ENCODE measurements at places on chromosomes 1 and 21.

DNA sequence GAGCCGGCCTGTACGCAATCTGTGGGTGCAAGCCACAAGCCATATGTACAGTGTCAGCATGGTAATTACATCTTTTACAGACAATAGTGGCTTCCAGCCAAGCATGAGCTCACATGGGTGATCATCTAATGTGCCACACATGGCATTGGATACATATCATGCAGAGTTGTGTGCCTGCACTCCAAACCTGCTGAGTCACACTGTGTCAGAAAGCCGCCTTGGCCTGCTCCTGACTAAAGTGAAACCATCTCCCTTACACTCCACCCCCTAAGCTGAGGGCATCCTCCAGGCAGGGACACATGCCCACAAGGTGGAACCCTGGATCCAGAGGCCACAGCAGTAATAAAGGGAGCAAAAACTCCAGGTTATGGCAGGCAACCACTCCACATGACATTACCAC is 72.5 kb downstream of the KCNT2 start:
- no peak for DNase-seq

- DNase-seq = no peak
Observed at GRCh38 chr1:81554108-81554507, 246.6 kb upstream of the ADGRL2 start.

DNA sequence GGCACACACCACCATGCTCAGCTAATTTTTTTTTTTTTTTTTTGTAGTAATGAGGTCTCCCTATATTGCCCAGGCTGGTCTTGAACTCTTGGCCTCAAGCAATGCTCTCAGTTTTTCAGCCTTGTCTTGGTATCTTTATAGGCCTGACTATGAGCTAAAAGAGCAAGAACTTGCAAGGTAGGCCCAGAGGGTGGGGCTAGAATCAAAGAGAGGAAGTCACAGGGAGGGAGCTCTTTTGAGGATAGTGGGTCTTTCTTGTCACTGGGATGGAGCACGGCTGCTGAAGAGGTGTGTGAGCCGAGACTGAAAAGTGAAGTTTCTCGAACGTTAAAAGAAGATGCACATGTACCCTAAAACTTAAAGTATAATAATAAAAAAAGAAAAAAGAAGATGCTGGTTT is 260.0 kb upstream of the BEND5 start:
- DNase-seq = no peak

DNA sequence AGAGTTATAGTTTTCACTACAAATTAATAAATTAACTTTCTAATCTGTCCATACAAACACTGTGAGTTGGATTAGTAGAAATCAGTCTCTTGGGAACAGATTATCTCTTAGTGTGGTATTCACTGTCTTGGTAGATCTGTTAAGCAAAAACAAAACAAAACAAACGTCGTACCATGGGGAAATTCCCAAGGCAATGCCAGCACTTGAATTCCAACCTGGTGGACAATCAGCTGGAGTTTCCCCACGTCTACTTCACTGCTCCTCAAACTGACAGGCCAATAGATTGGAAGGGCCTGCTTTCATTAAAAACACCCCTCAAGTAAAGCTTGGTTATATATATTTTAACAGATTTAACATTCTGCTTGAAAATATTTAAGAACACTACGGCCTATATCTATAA is 31.9 kb downstream of the GDAP2 start:
- no peak for DNase-seq

DNA sequence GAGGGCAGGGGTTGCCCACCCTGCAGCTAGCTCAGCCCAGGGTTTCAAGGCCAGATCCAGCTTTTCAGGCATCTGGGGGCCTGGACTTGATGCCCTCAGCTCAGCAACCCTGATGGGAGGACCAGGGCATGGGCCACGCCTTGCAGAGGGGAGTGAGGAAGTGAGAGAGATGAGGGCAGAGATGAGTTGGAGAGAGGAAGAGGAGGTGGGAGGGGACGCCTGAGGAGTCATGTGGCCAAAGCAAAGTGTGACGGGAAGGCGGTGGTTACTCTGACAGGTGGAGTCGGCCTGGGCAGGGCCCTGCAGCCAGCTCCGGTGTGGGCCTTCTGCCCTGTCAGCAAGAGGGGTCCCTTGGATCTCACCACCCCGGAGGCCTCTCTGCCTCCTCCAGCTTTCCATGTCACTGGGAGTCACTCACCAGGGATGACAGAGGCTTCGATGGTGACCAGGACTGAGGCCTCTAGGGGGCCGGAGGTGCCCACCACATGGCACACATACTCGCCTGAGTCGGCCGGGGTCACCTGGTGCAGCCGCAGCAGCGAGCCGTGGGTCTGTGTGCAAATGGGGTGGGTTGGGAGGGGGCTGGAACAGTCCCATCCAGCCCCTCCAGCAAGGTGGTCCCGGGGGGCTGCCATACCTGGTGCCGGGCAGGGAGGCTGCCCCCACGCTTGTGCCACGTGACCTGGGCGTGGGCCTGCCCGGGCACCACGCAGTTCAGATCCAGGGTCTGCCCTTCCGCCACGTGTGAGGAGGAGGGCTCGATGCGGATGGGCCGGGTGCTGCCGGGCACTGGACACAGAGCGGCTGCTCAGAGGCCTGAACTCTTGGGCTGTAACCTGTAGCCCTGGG is 40.4 kb downstream of the LDLRAD2 start:
- DNase-seq = no peak

DNA sequence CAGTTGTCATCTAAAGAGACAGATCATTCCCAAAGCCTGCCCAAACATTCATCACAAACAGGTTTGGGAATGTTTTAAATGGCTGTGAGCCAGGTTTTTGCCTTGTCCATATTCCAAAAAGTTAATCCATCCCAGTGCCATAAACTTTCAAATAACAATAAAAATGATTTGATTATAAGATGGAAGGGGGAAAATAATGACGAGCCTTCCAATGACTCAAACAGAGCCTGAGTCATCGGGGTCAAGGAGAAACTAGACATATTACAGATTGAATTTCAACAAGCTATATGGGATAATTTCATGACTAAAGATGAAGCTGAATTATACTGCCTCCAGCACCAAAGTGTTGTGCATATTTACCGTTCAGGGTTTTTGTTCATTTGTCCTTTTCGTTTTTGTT is 195.8 kb upstream of the PKN2 start:
- no peak for DNase-seq

DNA sequence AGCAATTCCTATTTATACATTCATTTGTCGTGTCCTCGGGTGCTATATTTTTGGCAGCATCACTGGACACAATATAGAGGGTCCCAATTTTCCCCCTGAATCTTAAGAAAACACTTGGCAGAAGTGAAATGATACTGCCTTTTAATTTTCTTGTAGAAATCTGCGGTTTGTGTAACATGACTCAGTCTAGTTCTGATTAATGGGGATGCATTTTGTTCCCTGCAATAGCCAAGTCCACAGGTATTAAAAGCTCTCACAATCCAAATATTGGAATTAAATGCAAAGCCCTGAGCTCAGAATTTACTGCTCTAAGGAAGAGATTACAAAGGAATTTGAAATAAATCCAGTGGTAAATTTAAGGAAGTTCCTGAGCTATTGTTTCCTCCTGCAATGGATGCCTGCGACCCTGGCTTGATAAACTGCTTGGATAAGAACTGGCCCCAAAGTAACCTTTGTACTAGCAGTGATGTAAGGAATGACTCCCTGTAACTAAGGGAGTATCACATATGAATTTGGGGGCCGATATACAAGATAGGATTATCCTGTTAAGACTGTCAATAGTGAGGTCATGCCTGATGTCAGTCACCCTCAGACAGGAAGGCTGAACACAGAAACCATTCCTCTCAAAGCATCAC is 349.7 kb upstream of the C1orf87 start:
- no peak for DNase-seq

- DNase-seq = no peak
Observed at GRCh38 chr1:240790856-240791255, 178.9 kb upstream of the GREM2 start.

GRCh38 chr1:202279806-202280205 is 61.9 kb downstream of the UBE2T start:
- DNase-seq = no peak

- no peak for DNase-seq
Observed at GRCh38 chr1:77686796-77687518, 4.5 kb upstream of the ZZZ3 start.

- no peak for DNase-seq
Observed at GRCh38 chr1:147225193-147225730, at the start of gene FMO5. TSS of gene FMO5 (minus strand) at chr1:147225339. CDS start at chr1:147225029, 310 bp downstream.

GRCh38 chr21:45031571-45032191 is 42.7 kb upstream of the ADARB1 start:
- DNase-seq = no peak

- DNase-seq = no peak
Observed at GRCh38 chr1:11826946-11827345, 20.6 kb downstream of the NPPA start.

- DNase-seq = no peak
Observed at GRCh38 chr1:47823040-47823808, 174.0 kb downstream of the TRABD2B start.

DNA sequence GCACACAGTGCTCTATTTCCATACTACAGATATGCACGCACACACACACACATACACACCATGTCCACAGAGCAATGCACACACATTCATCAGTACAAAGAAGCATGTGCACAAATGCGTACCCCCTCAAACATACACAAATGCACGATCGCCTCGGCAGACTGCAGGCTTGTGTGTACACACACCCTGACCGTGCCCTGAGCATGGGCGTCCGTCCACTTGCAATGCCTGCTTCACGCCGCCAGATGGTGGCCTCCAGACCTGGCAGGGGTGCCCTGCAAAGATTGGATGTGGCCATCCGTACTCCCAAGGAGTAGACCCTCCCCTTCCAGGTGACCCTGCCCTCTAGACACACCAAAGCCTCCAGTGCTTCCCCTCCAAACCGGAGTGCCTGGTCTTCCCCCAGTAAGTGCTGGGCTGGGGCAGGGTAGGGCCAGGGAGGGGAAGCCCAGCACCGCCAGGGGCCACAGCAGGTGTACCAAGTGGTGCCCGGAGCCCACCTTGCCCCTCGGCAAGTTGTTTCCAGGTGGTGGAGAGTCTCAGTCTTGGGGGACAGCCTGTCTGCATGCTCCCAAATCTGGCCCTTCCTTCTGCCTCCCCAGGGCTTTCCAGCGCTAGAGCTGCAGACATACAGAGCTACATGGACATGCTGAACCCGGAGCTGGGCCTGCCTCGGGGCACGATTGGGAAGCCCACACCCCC is 20.6 kb downstream of the ESPN start:
- no peak for DNase-seq

DNA sequence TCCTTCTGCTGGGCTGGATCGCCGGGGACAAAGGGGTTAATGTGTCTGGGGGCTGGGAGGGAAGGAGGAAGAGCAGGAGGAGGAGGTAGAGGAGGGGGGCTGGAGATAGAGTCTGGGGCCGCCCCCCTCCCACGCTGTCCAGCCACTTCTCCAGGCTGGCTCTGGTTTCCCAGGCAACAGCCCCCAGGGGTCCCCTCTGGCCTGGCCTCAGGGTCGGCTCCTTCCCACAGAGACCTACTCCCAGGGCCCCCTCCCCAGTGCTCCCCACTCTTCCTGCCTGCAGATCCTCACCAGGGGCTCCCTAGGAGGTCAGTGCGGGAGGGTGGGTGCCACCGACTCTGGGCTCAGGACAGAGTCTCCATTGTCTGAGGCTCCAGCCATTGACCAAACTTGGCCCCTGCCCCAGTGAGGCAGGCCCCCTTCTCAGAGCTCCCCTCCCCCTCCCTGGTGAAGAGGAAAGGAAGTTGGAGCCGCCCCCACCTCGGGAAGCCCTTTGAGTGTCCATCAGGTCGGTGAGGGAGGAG is 34.1 kb downstream of the ARHGEF10L start:
- DNase-seq = no peak

- no peak for DNase-seq
Observed at GRCh38 chr1:177650947-177651346, 318.9 kb downstream of the SEC16B start.

GRCh38 chr21:37582590-37582989 is 216.0 kb downstream of the DYRK1A start:
- DNase-seq = peak; percentile 6

DNA sequence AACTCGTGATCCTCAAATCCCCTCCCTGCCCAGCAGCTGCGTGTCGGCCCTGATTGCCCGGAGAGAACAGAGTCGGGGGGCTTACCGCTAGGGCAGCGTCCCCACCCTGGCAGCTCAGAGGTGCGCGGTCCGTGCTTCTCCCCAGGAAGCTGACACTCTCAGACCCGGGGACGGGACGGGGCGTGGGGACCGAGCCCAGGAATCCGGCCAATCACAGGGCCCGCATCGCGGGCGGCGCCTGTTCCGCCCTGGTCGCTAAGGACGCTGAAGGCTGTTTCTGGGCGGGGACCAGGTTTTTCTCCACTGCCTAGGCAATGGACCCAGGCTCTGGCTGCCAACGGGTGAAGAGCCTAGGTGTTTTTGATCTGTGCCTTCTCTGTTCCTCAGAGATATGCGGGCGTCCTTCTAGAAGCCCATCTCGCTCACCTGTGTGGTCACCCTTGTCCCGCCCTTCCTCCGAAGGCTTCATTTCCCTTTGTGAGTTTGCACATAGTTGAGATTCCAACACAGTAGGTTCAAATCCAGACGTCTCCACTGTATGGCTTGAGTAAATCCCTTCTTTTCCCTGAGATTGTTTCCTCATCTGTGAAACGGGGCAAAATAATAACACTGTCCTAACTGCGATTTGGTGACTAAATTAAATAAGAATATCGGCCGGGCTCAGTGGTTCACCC is at the start of gene C1orf87:
Gene C1orf87 (minus strand): TSS at position 166 of the 674 bp plus-strand sequence. CDS start 1,127 bp downstream, outside the sequence.
- DNase-seq = no peak

DNA sequence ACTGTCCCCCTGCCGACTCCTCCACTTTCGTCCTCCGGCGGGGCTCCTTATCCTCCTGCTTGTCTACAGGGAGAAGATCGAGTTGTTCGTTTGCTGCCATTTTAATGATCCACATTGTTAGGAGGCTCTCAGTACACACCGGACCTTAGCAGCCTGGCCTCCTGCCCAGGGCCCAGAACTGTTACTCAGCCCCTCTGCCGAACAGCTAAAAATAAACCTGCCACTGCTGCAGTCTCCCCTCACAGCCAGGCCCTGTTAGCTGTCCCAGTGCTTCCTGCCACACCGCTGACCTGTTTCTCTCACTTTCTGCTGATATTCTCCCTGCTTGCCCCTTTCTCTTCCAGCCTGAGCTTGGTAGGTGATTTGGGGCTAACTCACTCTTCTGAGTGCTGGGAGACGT is 8.3 kb downstream of the MAPKAPK2 start:
- no peak for DNase-seq

DNA sequence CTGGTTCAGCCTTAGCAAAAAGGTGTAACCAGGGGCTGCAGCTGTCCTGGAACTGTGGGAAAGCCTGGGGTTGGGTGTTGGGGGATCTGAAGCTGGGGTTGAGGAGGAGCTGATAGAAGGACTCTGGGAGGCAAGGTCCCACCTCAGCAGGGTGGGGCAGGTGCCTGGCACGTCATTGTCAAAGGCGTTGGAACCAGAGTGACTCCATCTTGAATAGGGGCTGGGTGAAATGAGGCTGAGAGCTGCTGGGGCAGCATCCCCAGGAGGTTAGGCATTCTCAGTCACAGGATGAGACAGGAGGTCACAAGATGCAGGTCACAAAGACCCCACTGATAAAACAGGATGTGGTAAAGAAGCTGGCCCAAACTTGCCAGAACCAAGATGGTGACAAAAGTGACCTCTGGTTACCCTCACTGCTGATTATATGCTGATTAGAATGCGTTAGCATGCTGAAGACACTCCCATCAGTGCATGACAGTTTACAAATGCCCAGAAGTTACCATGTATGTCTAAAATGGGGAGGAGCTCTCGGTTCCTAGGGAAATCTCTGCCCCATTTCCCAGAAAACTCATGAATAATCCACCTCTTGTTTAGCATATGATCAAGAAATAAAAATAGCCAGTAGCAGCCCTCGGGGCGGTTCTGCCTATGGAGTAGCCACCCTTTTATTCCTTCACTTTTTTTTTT is 85.4 kb downstream of the IER5 start:
- no peak for DNase-seq

GRCh38 chr1:8465692-8466091 is 147.8 kb downstream of the SLC45A1 start:
- DNase-seq = no peak

All from NCI-H524 treated with DMSO at 0.1 percent for 48 hours (cell line).